MCF 10A (cell line): ENCODE measurements at places on chromosomes 3 and 15.
A peak's percentile ranks its signal among the peaks of the same experiment; 100 is the strongest.

- no peak for DNase-seq
Measured at GRCh38 chr3:173743111-173743510, 345.6 kb downstream of the NLGN1 start.

GRCh38 chr15:98103570-98103969 is 143.1 kb downstream of the ARRDC4 start:
- no peak for DNase-seq

- DNase-seq = no peak
Measured at GRCh38 chr15:96322536-96323318, 7.8 kb upstream of the NR2F2 start.

DNA sequence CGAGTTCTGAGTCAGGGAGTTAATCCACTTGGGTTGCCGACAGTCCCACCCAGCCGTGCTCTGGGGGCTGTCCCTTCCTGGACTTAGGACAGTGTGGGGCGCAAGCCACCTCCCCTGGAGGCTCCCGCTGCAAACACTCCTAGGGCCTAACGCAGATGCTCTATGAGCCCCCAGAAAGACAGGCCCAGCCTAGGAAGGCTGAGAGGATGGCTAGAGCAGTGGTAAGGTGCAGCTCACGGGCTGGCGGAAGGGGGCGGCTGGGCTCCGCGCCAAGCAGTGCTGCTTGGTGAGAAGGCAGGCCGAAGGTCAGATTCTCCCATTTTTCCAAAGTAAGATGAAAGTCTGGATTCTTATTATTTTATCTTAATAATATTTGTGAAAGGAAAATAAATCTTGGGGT is 84.6 kb upstream of the ALDH1L1 start:
- DNase-seq = no peak

DNA sequence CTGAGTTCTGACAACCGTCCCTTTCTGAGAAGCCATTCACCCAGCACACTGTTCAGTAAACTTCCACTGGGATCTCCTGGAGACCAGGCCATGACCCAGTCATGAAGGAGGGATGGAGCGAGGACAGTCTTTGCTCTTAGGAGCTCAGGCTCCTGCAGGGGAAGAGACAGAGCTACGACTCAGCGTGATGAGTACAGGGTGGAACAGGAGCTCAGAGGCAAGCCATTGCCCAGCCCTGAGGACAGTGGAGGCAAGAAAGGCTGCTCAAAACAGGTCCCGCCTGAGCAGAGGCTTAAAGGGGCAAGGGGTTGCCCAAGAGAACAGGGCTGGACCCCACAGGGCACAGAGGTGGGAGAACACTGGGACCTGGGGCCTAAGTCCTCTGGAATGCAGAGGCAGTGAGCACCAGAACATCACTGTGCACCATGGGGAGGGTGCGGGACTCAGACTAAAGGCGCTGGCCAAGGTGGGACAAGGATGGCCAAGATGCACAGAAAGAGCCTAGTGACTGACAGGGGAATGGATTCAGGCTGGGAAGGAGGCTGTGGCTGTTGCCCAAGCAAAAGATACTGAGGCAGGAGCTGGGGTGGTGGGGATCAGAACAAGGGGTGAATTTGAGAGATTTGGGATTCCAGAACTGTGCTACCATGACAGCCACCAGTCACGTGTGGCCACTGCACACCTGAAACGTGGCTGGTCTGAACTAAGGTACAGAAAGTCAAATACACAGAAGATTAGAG is 25.8 kb downstream of the TMEM43 start:
- DNase-seq = no peak

GRCh38 chr3:123244128-123244527 is 42.4 kb downstream of the SEC22A start:
- peak; percentile 32 for DNase-seq

- peak; percentile 60 for DNase-seq
Measured at GRCh38 chr15:73601451-73602445, 31.4 kb downstream of the NPTN start.

DNA sequence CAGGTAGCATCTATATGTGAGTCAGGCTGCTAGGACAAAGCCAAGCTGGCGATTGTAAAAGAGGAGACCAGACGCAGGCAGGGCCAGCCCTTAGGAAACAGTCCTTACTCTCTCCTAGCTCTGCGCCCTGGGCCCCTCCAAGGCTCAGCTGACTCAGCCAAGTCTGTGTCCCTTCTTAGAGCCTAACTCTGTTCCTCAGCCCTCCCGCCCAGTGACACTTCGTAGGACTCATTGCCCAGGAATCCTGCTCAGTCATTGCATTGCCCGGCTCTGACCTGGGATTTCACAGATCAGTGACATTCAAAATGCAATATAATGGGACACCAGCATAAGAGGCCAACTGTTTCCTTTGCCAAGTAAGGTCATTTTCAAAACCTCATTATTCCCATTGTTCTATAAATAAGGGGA is 244.2 kb downstream of the TLE3 start:
- peak; percentile 35 for DNase-seq

GRCh38 chr3:126517291-126517951 is at the start of gene UROC1:
TSS of gene UROC1 (minus strand) at chr3:126517773. CDS start at chr3:126517719, 54 bp downstream.
- DNase-seq = no peak

- no peak for DNase-seq
Measured at GRCh38 chr3:135473449-135473848, 492.1 kb upstream of the PPP2R3A start.

DNA sequence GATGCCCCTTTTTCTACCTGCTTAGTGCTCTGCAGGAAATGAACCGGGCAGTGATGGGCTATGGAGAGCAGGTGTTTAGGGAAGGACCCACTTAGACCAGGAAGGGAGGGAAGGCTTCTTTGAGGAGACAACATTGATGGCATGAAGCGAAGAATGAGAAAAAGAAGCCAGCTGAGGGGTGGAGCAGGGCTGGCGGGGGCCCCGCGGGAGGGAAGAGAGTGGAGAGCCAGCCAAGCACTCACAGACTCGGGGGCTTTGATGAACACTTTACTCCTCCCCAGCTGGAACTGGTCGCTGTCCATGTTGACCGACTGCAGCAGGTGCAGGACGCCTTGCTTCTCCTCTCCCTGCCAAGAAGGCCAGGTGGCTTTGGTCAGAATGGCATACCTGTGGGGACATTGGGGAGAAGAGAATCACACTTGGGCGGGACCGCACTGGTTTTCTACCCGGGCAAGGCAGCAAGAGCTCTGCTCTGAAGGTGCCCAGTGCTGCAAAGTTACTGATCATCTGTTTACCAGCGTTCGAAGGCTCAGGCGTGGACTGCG is 28.4 kb upstream of the LDHAL6B start:
- no peak for DNase-seq

- no peak for DNase-seq
Measured at GRCh38 chr3:102225005-102225404, 209.8 kb upstream of the ZPLD1 start.

GRCh38 chr3:122991236-122991985 is 36.2 kb downstream of the SEMA5B start:
- no peak for DNase-seq

DNA sequence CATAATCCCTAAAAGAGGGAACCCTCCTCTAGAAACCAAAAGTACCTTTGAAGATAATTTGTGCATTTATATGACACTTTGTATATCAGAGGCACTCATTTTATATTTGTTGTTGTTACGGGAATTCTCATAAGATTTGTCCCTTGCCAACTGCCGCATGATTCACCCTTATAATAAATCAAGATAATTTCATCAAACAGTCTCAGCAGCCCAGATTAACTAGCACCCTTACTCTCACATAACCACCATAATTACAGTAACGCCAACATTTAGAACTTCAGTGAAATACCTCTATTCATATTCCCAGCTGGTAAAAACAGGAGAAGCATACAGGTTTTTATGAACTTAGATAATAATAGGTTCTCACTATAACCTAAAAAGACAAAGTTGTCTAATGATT is 271.9 kb downstream of the LRRC3B start:
- DNase-seq = no peak

- DNase-seq = peak; percentile 56
Measured at GRCh38 chr3:120524171-120524923, 71.8 kb upstream of the NDUFB4 start.

- peak; percentile 6 for DNase-seq
Measured at GRCh38 chr3:167887096-167887495, 151.6 kb downstream of the SERPINI1 start.

DNA sequence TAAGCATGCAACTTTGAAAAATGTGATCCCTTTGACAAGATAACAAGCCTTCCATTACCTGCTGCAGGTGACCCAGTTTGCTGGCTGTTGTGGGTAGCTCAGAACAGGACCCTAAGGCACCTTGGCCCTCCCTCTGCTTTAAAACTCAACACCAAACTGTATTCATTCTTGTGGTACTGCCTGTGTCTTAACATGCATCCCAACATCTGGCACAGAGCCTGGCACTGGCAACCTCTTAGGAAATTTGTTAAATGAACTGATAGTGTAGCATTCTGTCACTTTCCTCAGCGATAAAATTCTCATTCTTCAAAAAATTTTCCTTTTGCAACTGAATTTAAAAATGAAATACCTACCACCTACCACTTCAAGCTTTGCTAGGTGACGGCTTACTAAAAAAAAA is 287.3 kb upstream of the ADAMTS9 start:
- DNase-seq = peak; percentile 44

GRCh38 chr3:143924522-143925285 is 46.9 kb upstream of the DIPK2A start:
- DNase-seq = no peak
